Left ventricle myocardium inferior (tissue), 1 donor: ENCODE measurements at places on chromosomes 3 and 15. TPM values are rescaled to one million over a fixed set of nuclear protein-coding genes. Genes with fewer than 3 reads are reported as not detected.
A peak's percentile ranks its signal among the peaks of the same experiment; 100 is the strongest.

GRCh38 chr3:76646921-76647562 lies 392.9 kb upstream of the ROBO2 start:
- H3K27ac ChIP-seq: no peak overlapping the region
- no peaks in the 10 kb centered on the region for H3K27me3 ChIP-seq
- DNase-seq: no peak
- H3K4me3 ChIP-seq: no peak overlapping the region
- no peaks in the 10 kb centered on the region for H3K4me1 ChIP-seq
- H3K36me3 ChIP-seq: no peaks in the 10 kb centered on the region

- H3K4me1 ChIP-seq: peaks cover 27% of the 10 kb centered on the region
- H3K27ac ChIP-seq: no peak overlapping the region
- H3K27me3 ChIP-seq: no peaks in the 10 kb centered on the region
- no peaks in the 10 kb centered on the region for H3K36me3 ChIP-seq
- H3K4me3 ChIP-seq: no peak overlapping the region
Observed at GRCh38 chr3:188734395-188734794, 437.4 kb upstream of the TPRG1 start.

DNA sequence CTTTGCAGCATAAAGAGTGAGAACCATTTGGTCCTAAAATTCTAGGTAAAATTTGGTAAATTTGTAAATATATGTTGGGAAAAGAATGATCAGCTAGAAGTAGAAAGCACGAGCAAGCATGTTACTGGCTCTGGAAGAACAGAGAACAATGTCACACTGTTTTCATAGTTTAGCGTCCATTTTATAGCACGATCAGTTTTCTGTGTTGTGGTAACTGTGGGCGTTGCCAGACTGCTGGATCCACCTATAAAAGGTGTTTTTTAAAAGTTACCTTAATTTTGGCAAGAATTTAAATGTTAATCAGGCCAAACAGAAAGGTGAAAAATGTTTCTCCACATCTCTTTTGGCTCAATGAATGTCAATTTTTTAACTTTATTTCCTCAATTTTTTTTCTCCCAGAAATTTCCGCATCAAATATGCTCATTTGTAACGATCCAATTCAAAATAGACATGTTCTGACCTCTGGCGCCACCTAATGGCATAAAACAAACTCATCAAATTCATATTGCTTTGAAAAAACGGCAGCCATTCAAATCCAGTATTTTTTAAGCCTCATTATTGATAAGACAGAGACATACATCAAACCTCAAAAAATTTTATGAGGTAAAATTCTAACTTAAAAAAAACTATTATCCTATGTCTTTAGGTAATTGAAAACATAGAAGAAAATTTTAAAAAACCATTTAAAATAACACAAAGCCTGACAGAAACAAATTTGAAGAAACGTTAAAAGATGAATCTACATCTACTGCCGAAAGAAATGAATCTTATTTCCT lies 5.5 kb upstream of the GP5 start:
- peaks cover 8% of the 10 kb centered on the region for H3K27me3 ChIP-seq
- H3K27ac ChIP-seq: no peak overlapping the region
- no peak for DNase-seq
- H3K4me1 ChIP-seq: no peaks in the 10 kb centered on the region
- H3K4me3 ChIP-seq: no peak overlapping the region
- H3K36me3 ChIP-seq: peaks cover 27% of the 10 kb centered on the region

- H3K36me3 ChIP-seq: no peaks in the 10 kb centered on the region
- H3K27me3 ChIP-seq: no peaks in the 10 kb centered on the region
- H3K4me3 ChIP-seq: no peak overlapping the region
- peaks cover 40% of the 10 kb centered on the region for H3K4me1 ChIP-seq
- H3K27ac ChIP-seq: no peak overlapping the region
Observed at GRCh38 chr3:25038271-25038670, 389.8 kb upstream of the RARB start.

- H3K4me3 ChIP-seq: no peak overlapping the region
- H3K27me3 ChIP-seq: no peaks in the 10 kb centered on the region
- H3K27ac ChIP-seq: peak overlapping the region; percentile 37
- no peak for DNase-seq
- H3K36me3 ChIP-seq: no peaks in the 10 kb centered on the region
Observed at GRCh38 chr3:58200121-58200709, 10.6 kb downstream of the DNASE1L3 start.

DNA sequence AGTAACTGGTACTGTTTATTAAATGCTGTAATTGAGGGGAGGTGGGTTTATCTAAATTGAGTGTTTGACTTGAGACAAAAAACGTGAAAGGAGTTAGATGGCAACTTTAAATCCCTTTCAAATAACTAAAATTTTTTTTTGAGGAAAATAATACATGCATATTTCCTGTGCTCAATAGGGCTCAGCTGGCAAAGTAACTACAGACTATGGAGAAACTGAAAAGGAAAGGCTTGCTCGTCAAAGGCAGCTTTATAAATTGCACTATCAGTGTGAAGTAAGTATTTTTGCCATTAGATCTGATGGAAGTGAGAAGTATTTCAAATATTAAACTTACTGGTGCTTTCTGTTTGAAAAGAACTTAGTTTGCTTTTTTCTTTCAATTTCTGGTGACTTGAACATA lies 72.2 kb downstream of the DZIP3 start:
- no peaks in the 10 kb centered on the region for H3K27me3 ChIP-seq
- no peak overlapping the region for H3K4me3 ChIP-seq
- H3K36me3 ChIP-seq: peaks cover 17% of the 10 kb centered on the region
- no peak overlapping the region for H3K27ac ChIP-seq
- H3K4me1 ChIP-seq: no peaks in the 10 kb centered on the region

DNA sequence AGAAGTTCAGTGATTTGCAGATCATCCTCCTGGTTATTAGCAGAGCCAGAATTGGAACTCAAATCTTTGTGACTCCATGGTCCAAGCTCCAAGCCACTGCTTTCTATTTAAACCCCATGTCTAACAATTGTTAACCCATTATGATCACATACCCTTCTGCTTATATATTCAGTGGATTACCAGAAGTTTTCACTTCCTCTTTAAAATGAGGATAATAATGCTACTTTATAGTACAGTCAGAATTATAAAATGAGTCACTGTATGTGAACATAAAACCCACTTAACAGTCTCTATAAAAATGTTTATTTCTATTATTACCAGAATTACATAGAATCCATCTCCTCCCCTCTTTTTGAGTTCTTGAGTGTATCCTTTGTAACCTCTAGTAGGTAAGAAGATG lies 550.7 kb upstream of the DPPA4 start:
- H3K4me1 ChIP-seq: no peaks in the 10 kb centered on the region
- H3K27ac ChIP-seq: no peak overlapping the region
- no peak overlapping the region for H3K4me3 ChIP-seq
- no peaks in the 10 kb centered on the region for H3K27me3 ChIP-seq

- H3K4me3 ChIP-seq: no peak overlapping the region
- no peaks in the 10 kb centered on the region for H3K27me3 ChIP-seq
- peaks cover under 1% of the 10 kb centered on the region for H3K36me3 ChIP-seq
- peaks cover 23% of the 10 kb centered on the region for H3K4me1 ChIP-seq
Observed at GRCh38 chr3:9887480-9887879, 2.9 kb upstream of the JAGN1 start.

GRCh38 chr3:166688665-166689064 lies 691.4 kb downstream of the ZBBX start:
- H3K4me1 ChIP-seq: no peaks in the 10 kb centered on the region
- H3K27ac ChIP-seq: no peak overlapping the region
- no peak overlapping the region for H3K4me3 ChIP-seq
- H3K36me3 ChIP-seq: no peaks in the 10 kb centered on the region
- no peaks in the 10 kb centered on the region for H3K27me3 ChIP-seq

DNA sequence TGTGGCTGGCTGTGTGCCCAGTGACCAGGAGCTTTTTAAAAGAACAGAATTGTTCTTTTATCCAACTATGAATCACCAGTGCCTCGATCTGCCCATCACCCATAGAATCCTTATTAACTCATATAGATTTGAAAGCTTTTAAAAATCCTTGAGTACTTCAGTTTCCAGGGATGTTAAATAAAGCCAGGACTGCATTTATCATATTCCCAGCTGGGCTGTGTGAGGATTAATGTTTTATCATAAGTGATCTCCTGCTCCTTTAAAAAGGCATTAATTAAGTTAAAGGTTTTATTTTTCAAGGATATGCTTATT lies 234.0 kb downstream of the MYRIP start:
- H3K36me3 ChIP-seq: no peaks in the 10 kb centered on the region
- H3K4me3 ChIP-seq: no peak overlapping the region
- no peaks in the 10 kb centered on the region for H3K4me1 ChIP-seq
- DNase-seq: no peak
- H3K27ac ChIP-seq: no peak overlapping the region

DNA sequence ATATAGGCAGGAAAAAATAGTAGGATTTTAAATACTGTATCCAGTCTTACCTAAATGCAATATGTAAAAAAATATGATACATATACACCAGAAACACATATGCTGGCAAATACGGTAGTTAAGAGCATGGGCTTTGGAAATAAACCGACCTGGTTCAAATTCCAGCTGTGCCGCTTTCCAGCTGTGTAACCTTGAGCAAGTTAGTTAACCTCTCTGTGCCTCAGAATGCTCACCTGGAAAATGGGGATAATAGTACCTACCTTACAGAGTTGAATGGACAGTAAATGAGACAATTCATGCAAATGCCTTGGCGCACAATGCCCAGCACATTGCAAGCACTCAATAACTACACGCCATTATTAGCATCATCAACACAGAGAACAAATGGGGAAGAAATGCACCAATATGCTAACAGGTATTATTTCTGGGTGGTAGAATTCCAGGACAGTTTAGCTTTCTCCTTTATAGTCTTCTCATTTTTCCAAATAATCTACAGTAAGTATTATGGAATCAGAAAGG lies 50.6 kb downstream of the SUMF1 start:
- H3K36me3 ChIP-seq: peaks cover 50% of the 10 kb centered on the region
- no peaks in the 10 kb centered on the region for H3K27me3 ChIP-seq
- H3K27ac ChIP-seq: no peak overlapping the region

DNA sequence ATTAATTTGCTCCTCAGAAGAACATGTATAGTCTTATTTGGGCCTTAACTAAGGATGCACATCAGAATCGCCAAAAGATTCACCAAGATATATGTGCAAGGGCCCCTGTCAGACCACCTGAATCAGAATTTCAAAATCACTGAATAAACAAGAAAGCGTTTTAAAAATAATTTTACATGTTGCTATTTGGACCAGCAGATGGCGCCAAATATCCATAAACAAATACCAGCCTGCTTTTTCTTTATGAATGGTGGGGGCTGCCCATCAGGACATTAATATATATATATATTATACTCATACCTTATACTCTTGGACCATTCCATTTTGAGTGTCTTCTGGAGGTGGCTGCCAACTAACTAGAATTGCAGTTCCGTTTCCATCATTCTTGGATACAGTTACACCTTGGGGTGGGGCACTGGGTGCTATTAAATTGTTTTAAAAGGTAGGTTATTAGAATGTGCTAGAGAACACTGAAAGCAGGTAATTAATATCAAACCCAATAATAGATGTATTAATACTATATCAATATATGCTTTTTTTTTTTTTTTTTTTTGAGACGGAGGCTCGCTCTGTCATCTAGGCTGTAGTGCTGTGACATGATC lies 1108.3 kb downstream of the ROBO1 start:
- no peak overlapping the region for H3K4me3 ChIP-seq
- no peak for DNase-seq
- H3K36me3 ChIP-seq: peaks cover 10% of the 10 kb centered on the region
- H3K27ac ChIP-seq: no peak overlapping the region
- no peaks in the 10 kb centered on the region for H3K27me3 ChIP-seq

DNA sequence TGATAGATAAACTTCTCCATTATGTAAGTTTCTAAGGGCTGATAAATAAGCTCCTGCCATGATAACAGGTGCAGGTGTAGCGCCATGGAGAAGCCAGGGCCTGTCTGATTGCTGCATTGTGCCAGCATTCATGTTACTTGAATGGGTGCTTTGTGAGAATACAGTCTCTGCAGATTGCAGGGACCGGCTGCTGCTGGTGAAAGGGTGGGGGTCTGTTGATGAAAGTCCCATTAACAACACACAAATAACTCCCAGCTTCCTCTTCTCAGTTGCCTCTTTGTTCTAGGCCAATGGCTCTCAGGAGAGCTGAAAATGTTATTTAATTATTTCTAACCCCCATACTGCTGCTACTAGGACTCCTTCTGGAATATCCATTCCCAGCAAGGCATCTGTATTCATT lies 77.2 kb downstream of the RTP4 start:
- H3K36me3 ChIP-seq: no peaks in the 10 kb centered on the region
- no peak overlapping the region for H3K4me3 ChIP-seq
- H3K27ac ChIP-seq: no peak overlapping the region
- DNase-seq: no peak

- H3K4me3 ChIP-seq: no peak overlapping the region
- H3K4me1 ChIP-seq: peaks cover 24% of the 10 kb centered on the region
Observed at GRCh38 chr3:51704511-51704950, 2.3 kb upstream of the GRM2 start.

GRCh38 chr3:195803289-195803908 lies 8.3 kb downstream of the MUC4 start:
- peak overlapping the region; percentile 44 for H3K4me3 ChIP-seq
- peaks cover 34% of the 10 kb centered on the region for H3K27me3 ChIP-seq
- H3K36me3 ChIP-seq: no peaks in the 10 kb centered on the region
- DNase-seq: no peak
- H3K27ac ChIP-seq: peak overlapping the region; percentile 42

QTRT2 gene
- total RNA-seq: 4.1 TPM

SEMA3G gene
- 9.2 TPM for total RNA-seq

PLAAT1 gene
- 8.1 TPM for total RNA-seq

TMC3 gene
- not detected for total RNA-seq
